Caki2 (cell line): ENCODE measurements at places on chromosomes 7 and 10. TPM values are rescaled to one million over a fixed set of nuclear protein-coding genes. Genes with fewer than 3 reads are reported as not detected.

GRCh38 chr10:116521424-116522290 lies 24.1 kb upstream of the PNLIP start:
- peak; percentile 20 for DNase-seq

GRCh38 chr7:157739650-157740049 lies 402.8 kb downstream of the DNAJB6 start:
- no peak for DNase-seq

DNA sequence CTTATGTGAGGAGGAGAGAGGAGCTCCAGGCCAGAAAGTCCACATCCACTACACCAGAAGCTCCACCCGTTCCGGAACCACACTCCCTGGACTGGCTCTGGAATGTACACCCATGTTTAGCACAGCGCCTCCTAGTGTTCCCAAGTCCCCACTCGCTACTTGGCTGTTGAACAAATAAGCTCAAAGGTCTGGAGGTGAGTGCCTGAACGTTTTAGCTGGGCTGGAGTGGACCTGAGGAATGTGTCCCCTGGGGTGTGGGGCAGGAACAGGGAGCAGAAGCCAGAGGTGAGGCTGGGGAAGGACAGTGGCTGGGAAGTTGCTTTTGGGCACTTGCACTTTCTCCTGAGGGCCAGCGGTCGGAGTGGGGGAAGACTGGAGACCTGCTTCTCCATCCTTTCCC lies 164.1 kb upstream of the CDCA7L start:
- DNase-seq: no peak

- no peak for DNase-seq
Measured at GRCh38 chr10:68334672-68335467, 2.1 kb upstream of the PBLD start.

GRCh38 chr10:103638948-103639347 lies 145.4 kb downstream of the NEURL1 start:
- DNase-seq: no peak

The TUBB8 gene
- total RNA-seq: not detected in 2 replicates

The FRMD4A gene
- 3.8 and 7.2 TPM in 2 replicates for total RNA-seq

The SHTN1 gene
- 5.8 and 44.9 TPM in 2 replicates for total RNA-seq

The GPER1 gene
- 2.5 and 7.7 TPM in 2 replicates for total RNA-seq

The SEMA3D gene
- not detected in 2 replicates for total RNA-seq

The CPA2 gene
- not detected in 2 replicates for total RNA-seq
